ENCODE measurements at places on chromosomes 16 and 17.

DNA sequence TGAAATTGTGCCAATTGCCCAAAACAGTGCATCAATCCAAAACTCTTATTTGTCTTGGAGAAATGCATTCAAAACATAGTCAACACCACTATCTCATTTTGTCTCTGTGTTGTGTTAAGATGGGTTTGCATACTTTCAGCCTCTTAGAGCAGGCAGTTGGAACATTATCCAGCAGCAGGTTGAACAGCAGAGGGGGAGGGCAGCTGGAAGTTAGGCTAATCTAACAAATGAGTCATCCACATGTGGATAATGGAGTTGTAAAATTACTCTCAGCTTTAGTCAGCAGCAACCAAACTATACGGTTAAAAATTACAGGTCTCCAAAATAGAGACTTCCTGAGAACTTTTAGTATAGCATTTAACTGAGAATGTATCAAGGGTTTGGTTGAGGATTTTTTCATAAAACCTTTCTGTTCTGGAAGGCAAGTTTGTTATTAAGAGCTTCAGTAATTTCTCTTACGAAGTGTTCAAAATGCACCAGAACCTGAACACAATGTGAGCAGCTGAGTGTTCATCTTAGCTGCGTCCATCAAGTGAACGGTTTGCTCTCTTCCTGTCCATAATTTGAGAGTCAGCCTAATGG, 46.3 kb downstream of the PRKCA start:
- DNase-seq, result no peak

DNA sequence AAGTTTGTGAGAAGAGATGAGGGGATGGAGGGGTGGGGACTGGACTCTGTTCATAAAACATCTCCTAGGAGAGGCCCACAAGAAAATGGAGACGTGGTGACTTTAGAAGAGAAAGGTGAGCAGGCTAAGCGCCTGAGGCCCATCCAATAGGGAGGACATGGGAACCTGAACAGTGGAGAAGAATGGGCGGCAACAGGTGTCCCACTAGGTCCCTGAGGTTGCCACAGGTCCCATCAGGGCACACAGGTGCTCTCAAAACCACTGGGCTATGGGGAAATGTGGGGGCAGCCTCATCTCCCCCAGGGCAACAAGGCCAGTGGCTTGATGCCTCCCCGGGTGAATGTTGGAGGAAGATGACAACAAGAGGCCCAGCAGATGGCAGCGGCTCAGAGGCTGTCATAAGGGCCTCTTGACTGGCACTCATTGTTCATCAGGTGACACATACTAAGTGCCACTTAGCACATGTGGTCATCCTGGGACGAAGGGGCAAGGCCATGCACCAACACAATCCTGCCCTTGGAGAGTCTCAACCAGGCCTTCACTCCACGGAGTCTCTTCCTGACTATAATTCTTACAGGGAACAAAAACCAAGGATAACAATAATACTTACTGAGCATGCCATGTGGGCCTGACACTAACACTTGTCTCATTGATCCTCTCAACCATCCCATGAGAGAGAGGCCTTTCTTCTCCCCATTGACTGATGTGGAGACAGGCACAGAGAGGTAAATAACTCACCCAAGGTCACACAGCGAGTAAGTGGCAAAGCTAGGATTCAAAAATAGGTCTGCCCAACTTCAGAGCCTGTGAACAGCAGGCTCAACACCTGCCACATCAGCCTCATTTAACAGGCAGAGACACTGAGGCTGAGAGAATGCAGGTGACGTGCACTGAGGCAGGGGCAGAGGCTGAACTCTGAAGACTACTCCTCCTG, 38.0 kb downstream of the CUEDC1 start:
- DNase-seq, result no peak

DNA sequence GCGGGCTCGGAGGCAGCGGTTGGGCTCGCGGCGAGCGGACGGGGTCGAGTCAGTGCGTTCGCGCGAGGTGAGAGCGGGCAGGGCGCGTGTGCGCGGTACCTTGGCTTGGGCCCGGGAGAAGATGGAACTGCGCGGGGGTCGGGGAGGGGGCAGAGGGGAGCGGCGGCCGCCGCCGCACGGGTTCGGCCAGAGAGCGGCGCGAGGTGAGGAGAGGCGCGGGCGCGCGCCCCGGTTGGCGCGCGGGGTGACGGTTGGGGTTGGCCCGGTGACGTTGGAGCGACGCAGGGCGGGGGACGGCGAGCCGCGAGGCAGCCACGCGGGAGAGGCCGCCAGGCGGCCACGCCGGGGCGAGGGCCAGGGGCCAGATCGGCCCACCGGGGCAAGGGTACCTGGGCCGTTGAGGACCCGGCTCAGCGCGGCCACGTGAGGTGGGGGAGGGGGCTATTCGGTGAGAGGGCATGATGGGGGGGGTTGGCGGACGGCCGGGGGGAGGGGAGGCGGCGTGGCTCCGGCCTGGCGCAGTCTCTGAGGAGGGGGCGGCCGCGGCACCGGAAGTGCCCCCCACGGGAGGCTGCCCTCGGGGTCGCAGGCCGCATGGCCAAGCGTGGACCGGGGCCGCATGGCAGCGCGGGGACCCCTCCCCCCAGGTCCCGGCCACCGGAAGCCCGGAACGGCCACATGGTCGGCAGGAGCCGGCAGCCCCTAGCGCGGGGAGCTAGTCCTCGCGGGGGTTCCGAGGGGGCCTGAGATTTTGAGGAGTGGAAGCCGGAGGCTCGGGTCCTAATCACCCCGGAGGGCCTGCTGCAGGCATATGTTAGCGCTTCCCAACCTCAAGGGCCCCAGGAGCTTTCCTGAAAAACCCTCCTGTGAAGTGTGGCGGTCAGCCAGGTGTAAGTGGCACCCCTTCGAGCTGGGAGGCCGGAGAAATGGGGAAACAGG, 527 bp downstream of the EIF5A start:
- no peak for DNase-seq

- DNase-seq, result no peak
Observed at GRCh38 chr17:46056800-46057304, 57.8 kb downstream of the STH start.

GRCh38 chr17:320809-321385, 31.7 kb downstream of the RPH3AL start:
- no peak for DNase-seq

DNA sequence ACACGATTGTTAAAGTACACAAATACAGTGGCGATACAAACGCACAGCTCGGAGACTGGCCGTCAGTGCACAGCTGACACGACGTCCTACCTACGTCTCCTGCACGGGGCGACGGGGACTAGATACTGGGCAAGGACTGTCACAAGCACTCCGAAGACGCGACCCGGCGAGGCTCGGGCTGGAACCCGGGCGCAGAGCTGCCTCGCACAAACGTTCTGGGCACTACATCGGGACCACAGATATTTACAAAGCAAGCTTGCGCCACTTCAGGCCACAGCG, 13.8 kb downstream of the SLC16A3 start:
- DNase-seq, result no peak

GRCh38 chr17:8019166-8019565, 16.8 kb downstream of the GUCY2D start:
- no peak for DNase-seq

- no peak for DNase-seq
Observed at GRCh38 chr17:4710693-4711634, 532 bp downstream of the ARRB2 start.

GRCh38 chr17:81519284-81520020, 6.9 kb upstream of the ACTG1 start:
- peak; percentile 24 for DNase-seq

- DNase-seq, result no peak
Observed at GRCh38 chr16:2840914-2841313, 10.8 kb downstream of the ZG16B start.

DNA sequence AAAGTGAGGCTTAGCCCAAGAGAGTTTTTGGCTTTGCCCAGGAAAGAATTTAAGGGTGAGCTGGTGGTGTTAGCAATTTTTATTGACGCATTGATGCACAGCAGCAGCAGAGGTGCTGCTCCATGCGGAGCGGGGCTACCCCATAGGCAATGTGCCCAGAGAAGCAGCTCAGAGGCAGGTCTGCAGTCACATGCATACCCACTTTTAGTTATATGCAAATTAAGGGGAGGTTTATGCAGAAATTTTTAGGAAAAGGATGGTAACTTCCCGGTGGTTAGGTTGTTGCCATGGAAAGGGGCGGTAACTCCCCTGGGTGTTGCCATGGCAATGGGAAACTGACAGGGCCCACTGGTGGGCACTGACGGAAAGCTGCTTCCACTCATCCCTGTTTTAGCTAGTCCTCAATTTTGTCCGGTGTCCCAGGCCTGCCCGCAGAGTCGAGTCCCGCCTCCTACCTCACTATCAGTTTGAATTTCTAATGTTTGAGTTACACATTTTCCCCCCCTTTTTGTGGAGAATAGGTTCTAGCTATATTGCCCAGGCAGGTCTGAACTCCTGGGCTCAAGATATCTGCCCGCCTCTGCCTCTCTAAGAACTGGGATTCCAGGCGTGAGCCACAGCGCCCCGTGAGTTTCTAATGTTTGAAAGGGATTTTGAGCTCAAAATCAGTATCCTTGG, 10.4 kb upstream of the GJD3 start:
- no peak for DNase-seq

DNA sequence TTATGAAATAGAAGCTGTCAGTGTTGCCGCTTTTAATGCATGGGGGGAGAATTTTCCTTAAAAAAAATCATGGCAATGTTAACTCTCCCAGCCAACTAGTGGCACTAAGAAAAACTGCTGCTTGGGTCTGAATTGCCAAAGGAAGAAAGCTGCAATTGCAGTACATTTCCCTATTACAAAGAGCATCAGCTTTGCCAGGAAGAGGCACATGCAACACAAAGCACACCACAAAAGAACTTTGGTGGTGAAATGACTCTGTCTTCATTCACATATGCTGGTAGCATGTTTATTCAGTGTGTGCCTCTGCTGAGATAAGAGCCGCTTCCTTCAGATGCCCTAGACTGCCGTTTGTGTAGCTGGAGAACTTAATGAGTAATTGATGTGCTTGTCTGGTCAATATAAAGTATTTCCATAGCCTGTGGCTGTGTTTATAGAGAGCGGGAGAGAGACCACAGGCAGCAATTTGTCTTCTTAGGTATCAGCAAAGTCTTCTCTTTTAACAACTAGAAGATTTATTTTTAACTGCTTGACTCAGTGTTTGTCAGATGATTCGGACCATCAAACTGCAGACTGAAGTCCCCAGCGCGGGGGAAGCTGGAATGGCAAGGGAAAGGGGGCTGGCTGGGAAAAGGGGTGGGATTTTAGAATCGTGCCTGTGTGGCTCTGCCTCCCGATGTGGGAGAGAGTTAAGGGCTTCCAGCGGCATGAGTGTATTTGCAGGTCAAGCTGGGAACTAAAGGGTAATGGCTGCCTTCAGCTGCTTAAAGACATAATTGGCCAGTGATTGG, 115.1 kb downstream of the MRTFB start:
- DNase-seq, result no peak

GRCh38 chr16:86285421-86285820, 224.9 kb upstream of the FOXF1 start:
- DNase-seq, result no peak

DNA sequence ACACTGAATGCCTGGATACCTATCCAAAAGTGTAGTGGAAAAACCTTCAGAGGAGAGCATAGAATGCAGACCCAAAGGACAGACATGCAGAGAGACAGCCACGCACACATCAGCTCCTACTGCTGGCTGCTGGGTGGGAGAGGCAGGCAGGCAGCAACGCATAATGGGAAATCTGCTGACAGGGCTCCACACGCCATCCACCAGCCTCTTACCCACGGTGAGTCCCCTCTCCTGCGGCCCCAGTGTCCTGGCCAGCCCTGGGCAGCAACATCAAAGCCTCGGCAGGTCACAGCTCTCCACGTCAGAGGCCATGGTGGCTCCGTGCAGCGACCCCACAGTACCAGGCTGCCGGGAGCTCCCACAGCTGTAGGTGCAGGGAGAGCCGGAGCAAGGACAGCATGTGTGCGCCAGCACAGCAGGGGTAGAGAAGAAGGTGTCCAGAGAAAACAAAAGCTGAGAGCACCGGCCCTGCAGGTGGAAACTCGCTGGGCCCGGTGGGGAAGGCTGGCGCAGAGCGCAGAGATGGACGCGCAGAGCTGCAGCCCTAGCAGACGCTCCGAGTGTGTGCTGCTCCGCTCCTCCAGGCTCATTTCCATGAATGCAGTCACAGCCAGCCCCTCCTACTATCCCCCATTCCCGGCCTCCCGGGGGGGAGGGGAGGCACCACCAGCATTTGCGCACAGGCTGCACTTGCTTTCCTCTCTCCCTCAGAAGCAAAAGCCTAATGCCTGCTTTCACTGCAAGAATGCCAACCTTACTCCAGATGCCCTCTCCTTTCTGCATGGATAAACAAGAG, 58.9 kb downstream of the CYTH1 start:
- no peak for DNase-seq

DNA sequence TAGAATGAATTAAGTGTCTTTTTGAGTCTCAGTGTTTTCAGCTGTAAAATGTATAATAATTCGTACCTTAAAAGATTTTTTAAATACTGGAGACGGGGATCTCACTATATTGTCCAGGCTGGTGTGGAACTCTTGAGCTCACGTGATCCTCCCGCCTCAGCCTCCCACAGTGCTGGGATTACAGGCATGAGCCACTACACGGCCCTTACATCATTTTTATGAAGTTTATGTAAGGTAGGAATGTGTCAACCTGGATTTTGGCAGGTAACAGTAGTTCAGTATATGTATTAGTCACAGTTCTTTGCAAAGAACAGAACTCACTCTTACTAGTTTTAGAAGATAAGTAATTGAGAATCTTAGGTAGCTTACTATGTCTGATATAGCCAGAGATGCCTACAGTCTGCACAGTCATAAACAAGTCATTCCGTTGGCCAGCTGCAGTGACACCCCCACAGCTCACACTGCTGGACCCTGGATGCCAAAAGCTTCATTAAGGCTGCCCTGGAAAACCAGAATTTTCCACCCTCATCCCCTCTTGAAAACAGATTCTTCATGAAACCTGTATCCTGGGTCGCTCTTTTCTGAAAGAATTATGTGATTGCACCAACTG, 583 bp upstream of the COX6A2 start:
- no peak for DNase-seq

DNA sequence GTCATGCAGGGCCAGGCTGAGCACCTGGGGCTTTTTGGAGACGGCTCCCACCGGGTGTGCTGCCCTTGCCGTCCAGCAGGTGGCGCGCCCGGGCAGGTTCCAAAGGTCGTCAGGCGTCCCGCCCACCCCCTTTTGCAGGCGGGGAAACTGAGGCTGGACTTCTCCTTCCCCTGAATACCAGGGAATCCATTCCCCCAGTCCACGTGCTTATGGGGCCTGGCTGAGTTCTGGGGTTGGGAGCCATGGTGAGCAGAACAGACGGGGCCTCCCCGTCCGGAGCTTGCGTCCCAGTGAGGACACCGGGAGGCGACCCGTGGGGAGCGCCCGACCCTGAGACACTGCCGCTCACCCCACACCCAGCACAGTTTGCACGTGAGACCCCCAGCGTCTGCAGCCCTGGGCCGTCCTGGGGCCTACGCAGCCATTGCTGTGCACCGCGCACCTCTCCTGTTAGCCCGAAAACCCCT, 51.8 kb upstream of the JPH3 start:
- DNase-seq, result peak; percentile 23

Measured in activated naive CD8-positive, alpha-beta T cell treated with anti-CD3 and anti-CD28 coated beads, Interleukin-2, amount 50 U/mL, for 16 hours (primary cell).